ENCODE measurements at places on chromosomes 1 and 21.
A peak's percentile ranks its signal among the peaks of the same experiment; 100 is the strongest.

GRCh38 chr1:192707978-192708547 lies 72.1 kb downstream of the RGS13 start:
- no peak for DNase-seq

DNA sequence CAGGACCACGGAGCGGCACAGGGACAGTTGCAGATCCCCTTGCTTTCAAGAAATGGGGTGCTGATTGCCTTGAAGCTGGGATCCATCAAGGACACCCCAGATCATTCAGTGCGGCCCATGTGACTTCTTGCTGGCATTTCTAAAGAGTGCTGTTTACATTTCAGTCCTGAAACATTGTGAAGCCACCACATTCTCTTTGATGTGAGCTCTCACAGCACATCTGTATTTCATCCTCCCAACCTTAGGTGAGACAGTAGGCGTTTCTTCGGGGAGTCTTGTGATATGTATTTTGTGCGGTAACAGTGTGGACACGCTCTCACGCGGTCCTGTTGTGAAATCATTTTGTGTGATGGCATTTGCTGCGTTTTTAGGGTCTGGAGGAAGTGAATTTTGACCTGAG lies 57.2 kb downstream of the CACHD1 start:
- DNase-seq: no peak

DNA sequence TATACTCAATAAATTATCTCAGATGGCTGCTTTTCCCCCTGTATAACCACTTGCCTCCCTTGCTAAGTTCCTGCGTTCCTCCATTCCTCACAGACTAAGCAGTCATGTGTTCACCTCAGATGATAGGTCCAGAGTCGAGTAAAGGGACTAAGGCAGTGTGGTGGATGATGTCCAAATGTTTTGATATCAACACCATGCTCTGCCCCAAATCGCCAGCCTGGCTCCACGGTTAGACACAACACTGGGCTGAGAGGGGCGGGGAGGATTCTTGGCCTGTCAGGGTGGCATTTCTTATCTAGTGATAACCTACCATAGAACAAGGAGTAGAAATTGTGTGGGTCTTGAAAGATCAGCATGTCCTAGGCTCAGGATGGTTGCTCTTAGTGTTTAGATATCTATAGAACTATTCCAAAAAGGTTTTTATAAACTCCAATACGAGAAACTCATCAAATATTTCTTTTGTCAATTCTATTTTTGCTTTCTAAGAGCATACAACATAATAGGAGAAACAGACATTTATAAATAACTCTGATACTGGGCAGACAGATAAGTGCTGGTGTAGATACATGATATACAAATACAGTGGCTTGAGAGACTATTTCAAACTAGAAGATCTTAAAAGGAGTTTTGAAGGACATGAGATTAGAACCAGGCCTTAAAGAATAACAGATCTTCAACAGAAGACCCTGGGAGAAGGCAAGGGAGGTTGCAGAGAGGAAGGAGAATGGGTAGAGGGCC lies 21.5 kb downstream of the GJA5 start:
- no peak for DNase-seq

DNA sequence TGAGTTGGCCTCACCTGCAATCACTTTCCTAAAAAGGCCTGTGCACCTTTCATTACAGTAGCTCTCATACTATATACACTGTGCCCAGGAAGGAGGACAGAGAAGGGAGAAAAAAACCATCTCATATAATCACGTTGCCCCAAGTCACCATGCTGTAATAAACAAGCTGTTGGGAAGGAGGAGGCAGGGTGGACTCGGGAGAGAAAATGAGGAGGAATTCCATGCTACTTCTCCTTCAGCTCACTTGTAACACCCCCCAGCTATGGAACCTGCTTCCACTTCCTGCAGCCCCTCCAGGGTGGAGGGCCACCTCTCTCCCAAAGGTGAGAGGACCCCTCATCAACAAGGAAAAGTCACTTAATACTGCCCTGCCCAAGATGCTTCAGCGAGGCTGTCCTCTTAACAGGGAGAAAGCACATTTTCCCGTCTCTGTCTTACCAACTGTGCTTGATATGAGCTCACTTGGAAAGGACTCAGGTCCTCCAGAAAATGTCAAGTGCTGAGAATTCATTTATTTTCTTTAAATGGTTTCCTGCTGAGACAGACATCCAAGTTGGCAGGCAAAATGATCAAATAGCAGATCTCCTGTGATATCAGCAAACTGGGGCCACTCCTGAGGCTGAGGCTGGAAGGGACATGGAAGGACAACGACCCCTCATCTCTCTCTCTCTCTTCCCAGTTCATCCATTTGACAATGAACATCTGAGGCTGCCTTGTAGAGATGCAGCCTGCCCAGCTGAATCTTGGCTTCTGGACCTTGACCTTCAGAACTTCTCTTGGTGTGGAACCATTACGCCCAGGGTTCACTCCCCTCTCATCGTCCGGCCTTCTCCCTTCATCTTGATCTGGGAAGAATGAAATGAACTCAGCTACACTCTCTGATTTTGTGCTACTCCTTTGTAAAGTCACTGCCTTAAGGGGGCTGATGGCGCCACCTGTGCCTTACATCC lies 54.0 kb downstream of the CAPN9 start:
- DNase-seq: no peak

- no peak for DNase-seq
Measured at GRCh38 chr1:18047122-18047521, 60.5 kb upstream of the IGSF21 start.

- no peak for DNase-seq
Measured at GRCh38 chr1:81525085-81525484, 275.6 kb upstream of the ADGRL2 start.

DNA sequence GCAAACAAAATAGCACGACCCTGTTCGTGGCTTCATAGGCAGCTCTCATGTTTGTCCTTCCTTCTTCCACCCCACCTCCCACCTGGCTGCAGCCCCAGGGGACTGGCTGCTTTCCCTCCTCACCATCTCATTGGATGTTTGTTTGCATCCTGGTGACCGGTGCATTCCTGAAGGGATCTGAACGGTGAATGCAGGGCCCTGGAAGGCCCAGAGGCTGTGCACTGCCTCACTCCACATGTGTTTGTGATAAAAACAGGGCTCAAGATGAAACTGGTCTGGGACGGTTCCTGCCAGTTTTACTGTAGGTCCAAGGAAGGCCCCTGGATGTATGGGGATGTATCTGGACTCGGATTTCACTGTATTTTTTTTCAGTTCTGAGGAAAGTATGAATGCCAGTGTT lies 42.8 kb downstream of the CNN3 start:
- no peak for DNase-seq

DNA sequence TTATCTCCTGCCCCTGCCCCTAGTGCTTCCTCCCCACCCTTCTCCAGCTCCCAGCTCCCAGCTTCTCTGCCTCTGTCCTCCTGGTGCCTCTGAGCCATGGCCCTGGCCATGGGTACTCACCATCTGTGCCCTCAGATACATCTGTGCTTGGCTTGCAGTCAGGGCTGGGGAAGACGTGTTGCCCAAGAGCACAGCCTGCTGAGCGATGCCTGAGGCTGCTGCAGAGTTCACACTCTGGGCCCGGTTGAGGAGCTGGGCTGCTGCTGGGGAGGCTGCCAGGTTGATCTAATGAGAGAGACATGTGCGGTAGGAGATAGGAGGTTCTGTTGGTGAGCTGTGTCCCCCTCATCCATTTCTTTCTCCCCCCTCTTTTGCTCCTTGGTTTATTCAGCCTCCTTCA lies 49.4 kb upstream of the A3GALT2 start:
- DNase-seq: peak; percentile 80

- DNase-seq: no peak
Measured at GRCh38 chr1:1038694-1039093, 18.8 kb downstream of the AGRN start.

DNA sequence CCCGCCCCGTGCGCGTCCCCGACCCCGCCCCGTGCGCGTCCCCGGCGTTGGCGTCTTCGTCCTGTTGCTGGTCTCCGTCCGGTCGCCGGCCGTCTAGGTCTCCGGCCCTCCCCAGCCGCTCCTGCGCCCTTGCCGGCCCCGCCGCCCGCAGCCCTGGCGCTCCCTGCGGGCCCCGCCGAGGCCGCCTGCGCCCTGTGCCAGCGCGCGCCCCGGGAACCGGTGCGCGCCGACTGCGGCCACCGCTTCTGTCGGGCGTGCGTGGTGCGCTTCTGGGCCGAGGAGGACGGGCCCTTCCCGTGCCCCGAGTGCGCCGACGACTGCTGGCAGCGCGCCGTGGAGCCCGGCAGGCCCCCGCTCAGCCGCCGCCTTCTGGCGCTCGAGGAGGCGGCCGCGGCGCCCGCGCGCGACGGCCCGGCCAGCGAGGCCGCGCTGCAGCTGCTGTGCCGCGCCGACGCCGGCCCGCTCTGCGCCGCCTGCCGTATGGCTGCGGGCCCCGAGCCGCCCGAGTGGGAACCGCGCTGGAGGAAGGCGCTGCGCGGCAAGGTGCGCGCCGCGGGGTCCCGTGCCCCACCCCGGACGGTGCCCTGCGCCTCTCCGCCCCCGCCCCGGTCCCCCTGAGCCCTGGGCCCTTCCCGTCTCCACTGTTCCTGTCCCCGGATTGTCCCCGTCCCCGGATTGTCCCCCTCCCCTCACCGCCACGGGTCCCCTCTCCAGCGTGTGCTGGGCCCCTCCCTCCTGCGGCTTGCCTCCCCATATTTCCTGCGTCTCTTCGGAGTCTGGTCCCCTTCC lies at the start of gene RNF187:
Gene RNF187 (plus strand): TSS at position 47 of the 789 bp plus-strand sequence.
- peak; percentile 12 for DNase-seq

GRCh38 chr1:100474834-100475233 lies 63.1 kb upstream of the GPR88 start:
- DNase-seq: no peak

- DNase-seq: no peak
Measured at GRCh38 chr21:41207401-41208375, 39.7 kb downstream of the BACE2 start.

DNA sequence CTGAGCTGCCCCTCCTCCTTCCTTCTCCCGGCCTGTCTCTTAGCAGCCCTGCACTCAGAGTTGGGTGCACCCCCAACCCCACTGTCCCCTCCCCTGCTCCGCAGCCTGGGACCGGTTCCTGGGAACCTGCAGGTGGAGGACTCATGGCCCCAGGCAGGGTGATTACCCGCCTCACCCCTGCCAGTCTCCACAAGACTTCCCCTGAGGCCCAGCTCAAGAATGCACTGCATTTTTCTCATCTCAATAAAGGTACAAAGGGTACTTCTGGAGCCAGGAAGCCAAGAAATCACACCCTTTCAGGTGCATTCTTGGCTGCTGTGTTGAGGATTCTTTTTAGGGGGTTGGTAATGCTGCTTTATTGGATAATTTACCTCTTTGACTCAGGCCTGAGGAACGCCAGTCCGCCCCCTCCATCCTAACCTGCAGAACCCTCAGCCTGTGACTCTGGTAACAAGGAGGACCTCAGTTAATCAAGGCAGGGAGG lies 126.3 kb upstream of the TMPRSS2 start:
- DNase-seq: no peak

- DNase-seq: no peak
Measured at GRCh38 chr1:192808163-192808517, 699 bp upstream of the RGS2 start.

DNA sequence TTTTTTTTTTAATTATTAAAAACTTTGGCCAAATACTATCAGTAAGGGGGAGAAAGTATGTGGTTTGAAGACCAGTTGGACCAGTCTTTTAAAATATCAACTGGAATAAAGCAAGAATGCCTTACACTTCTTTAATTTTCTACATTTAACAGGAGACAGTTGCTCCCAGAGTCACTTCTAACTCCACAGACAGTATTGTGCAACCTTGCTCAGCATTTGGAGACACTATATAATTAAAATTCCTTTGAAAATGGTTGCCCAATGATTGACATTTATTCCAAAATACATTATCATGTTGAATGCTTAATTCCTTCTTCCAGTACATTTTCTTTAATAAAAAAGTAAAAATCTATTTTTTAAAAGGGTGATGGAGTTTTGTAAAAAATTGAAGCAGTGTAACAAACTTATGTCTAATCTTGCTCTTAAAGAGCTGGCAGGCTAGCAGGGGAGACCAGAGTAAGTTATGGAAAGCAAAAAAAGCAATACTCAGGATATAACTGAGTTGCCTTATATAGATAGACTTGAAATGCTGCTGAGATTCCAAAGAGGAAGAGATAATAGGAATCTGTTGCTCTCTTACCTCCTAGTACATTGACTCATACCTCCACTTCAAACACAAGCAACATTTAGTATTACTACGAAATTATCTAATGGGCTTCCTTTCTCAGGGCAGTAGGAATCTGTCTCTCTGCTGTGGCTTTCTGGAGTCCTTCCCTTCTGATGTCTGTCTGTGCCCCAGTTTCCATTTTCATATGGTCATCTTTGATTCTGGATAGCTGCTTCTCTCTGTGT lies 69.7 kb upstream of the RGL1 start:
- DNase-seq: no peak

GRCh38 chr1:101136739-101137138 lies 100.1 kb upstream of the S1PR1 start:
- no peak for DNase-seq

GRCh38 chr1:188424176-188424575 lies 1595.4 kb downstream of the PLA2G4A start:
- no peak for DNase-seq

DNA sequence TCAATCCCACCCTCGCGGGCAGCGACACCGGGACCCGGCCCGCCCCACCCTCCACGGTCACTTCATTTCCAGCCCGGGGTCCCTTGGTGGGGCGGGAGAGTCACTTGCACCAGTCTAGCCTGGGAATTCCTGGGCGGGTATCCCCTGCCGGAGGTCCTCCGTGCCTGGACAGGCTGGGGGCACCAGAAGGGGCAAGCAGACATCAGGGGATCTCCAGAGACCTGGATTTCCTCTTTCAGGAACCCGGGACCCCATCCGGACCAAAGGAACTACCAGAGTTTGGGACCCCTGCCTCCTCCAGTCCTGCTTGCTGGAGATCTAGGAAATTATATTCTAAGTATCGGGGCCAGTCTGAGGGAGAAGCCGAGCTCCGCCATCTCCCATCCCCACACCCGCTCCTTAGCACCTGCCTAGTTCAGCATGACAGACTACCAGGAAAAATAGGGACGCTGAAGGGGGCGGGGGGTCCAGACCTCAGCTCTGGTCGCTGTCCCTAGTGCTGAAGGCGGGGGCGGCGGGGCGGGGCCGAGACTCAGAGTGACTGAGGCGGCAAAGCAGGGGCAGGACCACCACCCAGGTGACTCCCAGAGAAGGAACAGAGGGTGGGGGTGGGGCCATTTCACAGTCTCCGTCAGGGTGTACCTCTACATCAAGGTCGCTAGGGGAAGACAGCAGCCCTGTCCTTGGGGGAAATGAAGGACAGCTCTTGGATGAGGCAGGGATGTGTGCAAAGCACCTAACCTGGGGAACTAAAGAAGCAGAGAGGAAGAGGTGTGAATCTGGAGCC lies 832 bp downstream of the HCN3 start:
- DNase-seq: peak; percentile 88

DNA sequence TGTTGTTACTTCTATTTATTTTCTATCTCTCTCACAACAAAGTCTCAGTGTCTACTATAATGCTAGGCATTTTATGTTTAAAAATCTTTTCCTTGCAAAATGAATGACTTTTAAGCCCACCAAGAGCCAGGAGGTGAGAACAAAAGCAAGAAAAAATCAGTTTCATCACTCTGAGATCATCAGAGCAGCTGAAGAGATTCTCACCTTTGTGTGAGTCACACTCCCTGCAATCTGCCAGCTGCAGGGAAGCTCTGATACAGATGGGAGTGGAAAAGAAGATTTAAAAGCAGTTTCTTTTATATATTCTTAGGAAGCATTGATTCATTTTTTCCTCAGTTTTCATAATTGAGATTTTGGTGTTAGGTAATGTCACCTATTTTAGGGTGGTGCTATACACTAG lies 107.6 kb downstream of the LHX9 start:
- DNase-seq: no peak
